Chondrocyte (in vitro differentiated cells): ENCODE measurements at places on chromosomes 1 and 21.

DNA sequence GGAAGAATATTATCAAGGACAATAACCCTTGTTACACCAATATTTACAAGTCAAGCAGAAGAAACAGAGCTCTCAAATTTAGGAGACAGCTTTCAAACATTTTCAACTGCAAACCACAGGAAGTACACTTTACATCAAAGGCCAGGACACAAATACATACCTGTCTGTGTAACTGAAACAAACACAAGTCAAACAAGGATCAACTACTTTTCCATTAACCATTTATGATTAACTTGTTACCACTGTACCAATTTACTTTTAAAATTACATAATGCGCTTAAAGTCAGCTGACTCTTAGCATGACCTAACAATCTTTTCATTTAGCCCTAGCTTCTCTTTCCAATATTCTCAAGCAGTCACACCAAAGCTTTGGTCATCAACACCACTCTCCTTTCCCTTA, 43.5 kb downstream of the TRIM33 start:
- no peak for DNase-seq

DNA sequence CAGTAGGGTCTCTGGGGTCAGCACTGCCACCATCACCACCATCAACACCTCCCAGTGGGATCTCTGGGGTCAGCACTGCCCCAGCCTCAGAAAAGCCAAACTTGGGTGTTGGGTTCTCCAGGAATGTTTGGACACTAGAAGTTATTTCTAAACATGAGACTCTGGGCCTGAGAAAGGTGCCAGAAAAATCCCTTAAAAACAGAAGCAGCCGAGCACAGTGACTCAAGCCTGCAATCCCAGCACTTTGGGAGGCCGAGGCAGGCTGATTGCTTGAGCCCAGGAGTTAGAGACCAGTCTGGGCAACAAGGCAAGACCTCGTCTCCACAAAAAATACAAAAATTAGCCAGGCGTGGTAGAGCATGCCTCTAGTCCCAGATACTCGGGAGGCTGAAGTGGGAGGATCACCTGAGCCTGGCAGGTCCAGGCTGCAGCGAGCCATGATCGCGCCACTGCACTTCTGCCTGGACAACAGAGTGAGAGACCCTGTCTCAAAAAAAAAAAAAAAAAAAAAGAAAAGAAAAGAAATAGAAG, 470 bp downstream of the PTAFR start:
- no peak for DNase-seq

GRCh38 chr1:10480614-10481013, 5.9 kb downstream of the PEX14 start:
- no peak for DNase-seq

DNA sequence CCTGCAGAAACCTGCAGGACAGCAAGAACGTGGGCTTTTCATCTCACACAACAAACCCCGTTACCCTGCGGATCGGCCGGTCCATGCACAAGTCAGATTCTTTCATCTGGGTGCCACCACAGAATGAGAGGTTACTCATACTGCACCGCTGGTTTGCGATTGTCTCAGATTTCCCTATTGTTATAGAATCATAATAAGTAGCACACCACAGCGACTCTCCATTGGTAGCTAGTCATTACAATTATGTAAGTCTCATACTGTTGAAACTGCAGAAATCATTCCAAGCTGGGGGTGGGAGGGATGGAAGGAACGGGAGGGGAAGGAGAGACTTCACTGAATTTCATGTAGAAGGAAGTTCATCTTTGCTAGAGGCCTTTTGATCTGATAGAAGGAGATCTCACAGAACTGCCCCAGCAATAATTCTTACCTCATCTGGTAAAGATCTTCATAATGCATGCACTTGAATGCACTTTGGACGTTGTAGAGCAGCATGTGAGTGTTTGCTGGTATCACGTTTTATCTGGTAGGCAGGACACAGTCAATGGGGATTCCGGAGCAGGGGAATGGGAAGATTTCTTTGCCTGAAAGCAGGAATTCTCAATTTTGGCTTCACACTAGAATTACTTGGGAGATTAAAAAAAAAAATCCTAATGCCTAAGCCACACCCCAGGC, 221.1 kb downstream of the KIF26B start:
- DNase-seq, result no peak

- no peak for DNase-seq
These were observed 223.9 kb downstream of the DUSP10 start for GRCh38 chr1:221517961-221518360.

DNA sequence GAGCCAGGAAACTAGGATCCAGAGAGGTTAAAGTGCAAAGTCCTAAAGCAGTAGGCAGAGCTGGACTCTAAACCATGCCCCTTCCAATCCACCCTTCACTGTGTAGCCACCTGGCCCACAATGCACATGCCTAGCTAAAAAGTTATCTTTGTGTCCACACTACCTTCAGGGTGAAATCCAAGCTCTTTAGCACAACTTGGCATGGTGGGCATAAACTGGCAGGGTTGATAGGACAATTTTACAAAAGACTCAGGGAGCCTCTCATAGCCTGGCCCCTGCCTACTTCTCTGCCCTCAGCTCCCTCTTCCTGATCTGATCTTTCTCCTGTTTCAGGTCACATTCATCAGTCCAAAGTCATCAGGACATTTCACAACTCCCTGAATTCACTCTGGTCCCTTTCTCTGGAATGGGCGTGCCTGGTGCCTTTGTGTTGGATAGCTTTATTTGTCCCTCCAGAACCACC, 513.9 kb downstream of the OMA1 start:
- no peak for DNase-seq

GRCh38 chr1:227453631-227454355, 109.6 kb upstream of the ZNF678 start:
- DNase-seq, result no peak

DNA sequence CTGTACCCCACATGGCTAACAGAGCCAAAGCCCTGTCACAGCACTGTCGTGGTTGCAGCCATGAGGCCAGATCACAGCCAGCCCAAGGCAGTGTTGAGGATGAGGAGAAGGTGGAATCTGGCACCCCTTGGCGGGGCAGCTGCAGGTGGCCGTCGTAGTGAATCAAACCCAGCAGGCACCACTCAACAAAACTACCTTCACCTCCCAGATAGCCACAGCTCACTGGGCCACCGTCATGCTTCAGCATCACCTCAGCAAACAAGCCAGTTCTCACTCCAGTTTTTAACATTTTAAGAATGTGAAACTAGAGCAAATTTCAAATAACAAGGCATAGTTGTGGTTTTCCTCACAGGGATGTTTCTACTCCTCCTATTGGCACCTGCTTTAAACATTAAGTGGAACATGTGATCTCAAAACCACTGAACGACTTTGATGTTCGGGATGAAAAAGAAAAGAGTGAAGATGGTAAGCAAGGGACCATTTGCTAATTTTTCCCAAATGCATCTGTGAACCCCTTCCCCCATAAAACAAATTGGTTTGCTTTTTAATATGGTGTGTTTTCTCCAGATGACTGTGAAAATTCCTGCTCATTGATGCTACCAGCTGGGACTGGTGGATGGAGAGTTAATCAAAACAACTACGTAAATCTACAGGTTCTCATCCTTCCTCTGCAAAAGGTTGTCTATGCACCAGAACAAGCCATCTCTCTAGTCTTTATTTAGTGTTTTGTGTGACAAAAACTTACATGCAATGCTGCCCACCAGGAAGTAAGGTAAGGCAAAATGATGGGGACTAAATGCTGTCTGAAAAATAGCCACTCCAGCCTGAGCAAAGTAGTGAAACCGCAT, 45.5 kb downstream of the TOR1AIP2 start:
- no peak for DNase-seq

DNA sequence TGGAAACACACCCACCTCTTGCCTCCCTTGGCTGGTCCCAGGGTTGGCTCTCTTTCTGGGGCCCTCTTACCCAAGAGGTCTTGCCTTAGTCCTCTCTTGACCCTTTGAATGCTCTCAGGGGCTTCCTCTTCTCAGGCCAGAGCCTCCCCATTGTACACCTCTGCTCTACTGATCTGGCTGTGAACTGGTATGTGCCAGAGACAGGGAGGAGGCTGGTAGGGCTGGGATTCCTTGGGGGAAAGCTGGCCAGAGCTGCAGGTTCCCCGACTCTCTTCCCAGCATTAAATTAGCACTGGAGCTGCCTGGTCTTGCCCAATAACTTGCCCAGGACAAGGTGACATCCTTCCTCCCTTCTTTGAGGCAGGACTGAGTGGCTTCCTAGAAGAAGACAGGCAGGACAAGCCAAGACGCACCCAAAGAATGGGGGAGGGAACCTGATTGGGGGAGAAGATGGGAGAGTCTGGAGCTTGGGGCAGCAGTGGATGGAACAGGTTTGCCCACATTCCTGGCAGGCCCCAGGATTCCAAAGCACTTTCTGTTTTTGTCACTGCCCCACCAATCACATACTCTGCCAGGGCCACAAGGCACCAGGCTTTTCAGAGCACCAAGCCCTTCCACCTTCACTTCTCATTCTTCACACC, 37.2 kb upstream of the CITED4 start:
- DNase-seq, result no peak

- no peak for DNase-seq
These were observed 2.4 kb downstream of the ANKRD65 start for GRCh38 chr1:1418464-1419362.

DNA sequence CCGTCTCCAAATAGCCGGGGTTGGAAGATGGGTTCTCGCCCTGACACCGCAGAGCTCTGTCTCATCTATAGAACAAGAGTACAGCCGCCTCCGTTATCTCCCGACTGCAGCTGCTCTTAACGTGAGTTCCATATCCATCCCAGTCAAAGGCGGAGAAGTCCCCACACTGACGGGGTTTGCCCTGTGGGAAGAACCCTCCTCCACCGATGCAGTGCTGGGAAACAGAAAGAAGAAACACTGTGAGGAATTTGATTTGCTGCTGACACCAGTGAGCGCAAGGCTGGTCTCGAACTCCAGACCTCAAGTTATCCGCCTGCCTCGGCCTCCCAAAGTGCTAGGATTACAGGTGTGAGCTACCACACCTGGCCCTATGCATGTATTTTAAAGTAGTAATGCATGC, 9.5 kb downstream of the ITLN2 start:
- DNase-seq, result no peak

GRCh38 chr1:234725177-234726132, 115.5 kb upstream of the IRF2BP2 start:
- DNase-seq, result no peak

- no peak for DNase-seq
These were observed 17.2 kb downstream of the KIF26B start for GRCh38 chr1:245172026-245172425.

- DNase-seq, result no peak
These were observed 11.8 kb downstream of the NOS1AP start for GRCh38 chr1:162081316-162081715.

GRCh38 chr1:204443260-204443619, 31.6 kb upstream of the PPP1R15B start:
- DNase-seq, result no peak

- no peak for DNase-seq
These were observed 41.3 kb upstream of the DHCR24 start for GRCh38 chr1:54928327-54928726.

- DNase-seq, result no peak
These were observed 159.7 kb downstream of the DISP1 start for GRCh38 chr1:222974496-222974895.

GRCh38 chr1:167533851-167534300, 15.5 kb upstream of the CD247 start:
- DNase-seq, result no peak

- peak; percentile 84 for DNase-seq
These were observed 59.5 kb downstream of the AGPAT3 start for GRCh38 chr21:43924421-43925095.

GRCh38 chr1:82893712-82894470, 1093.2 kb downstream of the ADGRL2 start:
- no peak for DNase-seq

GRCh38 chr21:42108554-42109340, 37.6 kb downstream of the UMODL1 start:
- DNase-seq, result peak; percentile 92

GRCh38 chr1:110425612-110426152, 18.2 kb upstream of the LAMTOR5 start:
- DNase-seq, result no peak

DNA sequence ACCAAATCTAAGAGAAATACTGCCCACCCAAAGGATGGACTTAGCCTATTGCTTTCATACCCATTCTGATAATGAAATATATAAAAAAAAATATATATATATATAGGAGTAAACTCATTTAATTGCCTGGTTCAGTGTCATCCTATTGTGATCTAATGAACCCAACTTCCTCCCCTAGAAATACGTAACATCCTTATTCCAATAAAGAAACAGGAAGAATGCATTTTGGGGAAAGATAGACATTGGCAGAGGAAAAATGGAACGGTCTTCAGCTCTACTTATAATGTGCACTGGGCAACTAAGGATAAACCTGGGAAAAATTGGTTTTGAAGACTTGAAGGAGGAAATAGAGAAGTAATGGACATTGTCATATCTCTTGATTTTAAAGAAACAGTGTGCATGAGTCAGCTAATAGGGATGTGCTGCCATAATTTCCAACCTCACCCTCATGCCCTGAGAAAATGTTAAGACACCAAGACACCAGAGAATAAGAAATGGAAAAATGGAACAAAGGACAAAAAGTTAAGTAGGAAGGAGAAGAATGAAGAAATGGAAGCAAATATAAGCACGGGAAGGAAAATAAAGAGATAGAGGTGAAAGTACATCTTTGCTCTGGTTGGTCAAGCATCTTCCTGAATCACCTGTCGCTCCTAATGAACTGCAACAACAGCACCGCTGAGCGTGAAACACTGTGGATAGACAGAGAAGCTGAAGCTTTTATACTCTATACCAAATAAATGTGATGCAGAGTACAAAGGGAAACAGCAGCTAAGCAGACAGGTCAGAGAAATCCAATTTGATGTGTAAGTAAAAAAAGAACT, 5.4 kb downstream of the UBR4 start:
- no peak for DNase-seq

- DNase-seq, result peak; percentile 91
These were observed 4.1 kb upstream of the TMEM52 start for GRCh38 chr1:1922956-1923833.

DNA sequence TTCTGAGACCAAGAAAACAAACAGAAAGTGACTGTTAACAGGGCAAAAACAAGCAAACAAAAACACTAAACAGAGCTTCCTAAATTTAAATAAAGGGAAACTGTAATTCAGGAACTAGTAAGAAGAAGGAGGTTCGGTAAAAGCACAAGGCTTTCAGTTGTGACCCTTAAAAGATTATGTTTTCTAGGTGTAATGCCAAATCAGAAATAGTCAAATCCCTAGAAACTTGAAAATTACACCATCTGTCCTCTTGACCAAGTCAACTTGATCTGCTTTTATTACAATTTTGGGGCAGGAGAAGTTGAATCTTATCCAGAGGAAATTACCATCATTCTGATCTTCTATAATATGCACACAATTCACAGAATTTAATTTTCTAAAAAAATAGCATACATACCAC, 754.0 kb upstream of the ADGRL4 start:
- no peak for DNase-seq

DNA sequence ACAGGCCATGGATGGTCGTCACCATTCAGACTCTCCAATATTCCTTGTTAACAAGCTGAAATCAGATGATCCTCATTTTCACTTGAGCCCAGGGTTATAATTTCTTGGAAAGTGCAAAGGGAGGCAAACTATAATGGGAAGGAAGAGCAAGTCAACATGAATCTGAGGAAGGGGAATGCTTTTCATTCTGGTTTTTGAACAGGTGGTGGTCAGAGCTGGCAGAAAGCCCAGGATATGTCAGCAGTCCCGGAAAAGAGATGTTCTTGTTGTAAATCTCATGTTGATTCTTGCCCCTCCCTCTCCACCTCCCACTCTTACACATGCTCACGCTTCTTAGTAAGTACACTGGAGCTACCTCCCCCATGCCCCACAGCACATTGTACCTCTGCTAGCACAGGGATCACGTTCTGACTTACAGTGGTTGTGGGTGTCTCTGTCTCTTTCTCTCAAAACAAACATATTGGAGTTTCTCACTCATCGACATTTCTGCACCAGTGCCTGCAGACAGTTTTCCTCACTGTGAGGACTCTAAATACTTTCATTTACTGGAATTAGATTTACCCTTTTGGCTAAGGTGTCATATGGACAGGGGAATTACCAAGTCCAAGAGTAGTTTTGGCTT, 77.6 kb downstream of the XCL2 start:
- no peak for DNase-seq
